T-helper 2 cell (primary cell): ENCODE measurements at places on chromosomes 12 and 14.

DNA sequence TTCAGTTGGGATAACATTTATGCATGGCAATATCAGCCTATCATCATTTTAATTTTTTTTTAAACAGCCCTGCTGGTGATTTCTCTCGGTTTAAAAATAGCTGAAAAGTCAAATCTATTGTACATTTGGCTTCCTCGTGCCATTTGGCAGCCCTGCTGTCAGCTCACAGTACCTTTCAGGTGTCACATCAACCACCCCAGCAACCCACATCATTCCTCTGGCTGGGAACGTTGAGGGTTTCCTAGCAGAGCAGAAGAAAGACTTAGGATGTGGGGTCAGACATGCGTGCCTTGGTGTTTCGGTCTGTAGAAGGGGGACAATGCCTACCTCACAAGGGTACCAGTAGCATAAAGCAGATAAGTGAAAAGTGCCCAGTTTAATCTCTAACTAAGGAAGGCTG lies 15.8 kb downstream of the PEBP1 start:
- no peak for DNase-seq

GRCh38 chr12:473863-474577 lies 14.3 kb downstream of the B4GALNT3 start:
- DNase-seq: no peak

- no peak for DNase-seq
Observed at GRCh38 chr12:58897969-58898368, 22.3 kb downstream of the LRIG3 start.

DNA sequence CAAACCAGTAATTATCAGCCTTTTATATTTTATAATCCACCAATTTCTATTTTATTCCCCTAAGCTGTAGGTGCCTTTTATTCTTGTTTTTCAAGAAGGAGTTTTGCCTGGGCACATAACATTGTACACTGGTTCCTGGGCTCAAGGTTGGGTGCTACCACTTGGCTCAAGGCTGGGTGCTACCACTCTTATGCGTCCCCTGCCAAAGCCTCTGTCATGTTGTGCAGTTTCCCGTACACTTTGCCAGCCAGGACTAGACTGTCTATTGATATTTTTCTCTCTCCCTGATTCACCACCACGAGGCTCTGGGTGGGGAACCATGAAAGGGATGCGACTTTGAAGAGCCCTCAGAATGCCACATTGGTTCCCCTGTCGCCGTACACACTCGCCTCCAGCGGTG lies 52.5 kb upstream of the VASH1 start:
- DNase-seq: no peak

DNA sequence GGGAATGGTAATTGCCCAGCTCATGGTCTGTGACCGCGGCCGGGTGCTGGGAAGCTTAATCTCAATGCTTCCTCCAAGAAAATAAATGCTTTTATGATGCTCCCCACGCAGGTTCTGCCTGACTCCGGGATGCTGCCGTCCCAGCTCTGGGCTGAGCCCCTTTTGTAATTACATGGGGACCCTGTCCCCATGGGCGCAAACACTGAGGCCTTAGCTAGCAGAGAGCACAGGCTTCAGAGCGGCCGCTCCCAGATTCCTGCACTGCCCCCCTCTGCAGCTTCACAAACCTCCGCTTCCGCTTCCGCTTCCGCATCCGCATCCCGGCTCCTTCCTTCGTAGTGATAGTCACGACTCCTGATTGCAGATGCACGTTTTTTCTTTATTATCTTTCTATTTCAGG lies 129.5 kb downstream of the KIF26A start:
- DNase-seq: no peak

GRCh38 chr12:67625004-67625403 lies 23.5 kb upstream of the DYRK2 start:
- DNase-seq: no peak

DNA sequence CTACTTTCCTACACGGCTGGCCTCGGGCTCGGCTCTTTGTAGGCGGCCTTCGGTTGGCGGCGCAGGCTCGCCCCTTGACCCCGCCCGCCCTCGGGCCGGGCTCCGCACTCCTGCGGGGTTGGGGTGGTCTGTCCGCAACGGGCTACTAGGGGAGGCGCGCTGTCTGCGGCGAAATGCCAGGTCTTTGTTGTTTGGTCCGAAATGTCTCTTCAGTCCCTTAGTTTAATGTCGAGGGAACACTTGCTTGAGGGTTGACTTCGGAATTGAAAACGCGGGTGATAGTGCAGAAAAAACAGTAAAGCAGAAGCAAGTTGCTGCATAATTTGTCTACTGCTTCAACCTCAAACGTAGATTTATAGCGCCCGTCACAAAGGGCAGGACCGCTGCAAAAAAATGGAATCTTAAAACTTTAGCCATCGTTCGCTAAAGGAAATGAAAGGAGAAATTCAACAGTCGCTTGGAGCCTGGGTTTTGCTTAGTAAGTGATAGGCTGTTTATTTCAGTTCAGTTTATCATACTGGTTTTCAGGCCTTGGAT lies 390 bp downstream of the JKAMP start:
- DNase-seq: no peak

- DNase-seq: no peak
Observed at GRCh38 chr14:104218361-104219180, 80.2 kb downstream of the KIF26A start.

DNA sequence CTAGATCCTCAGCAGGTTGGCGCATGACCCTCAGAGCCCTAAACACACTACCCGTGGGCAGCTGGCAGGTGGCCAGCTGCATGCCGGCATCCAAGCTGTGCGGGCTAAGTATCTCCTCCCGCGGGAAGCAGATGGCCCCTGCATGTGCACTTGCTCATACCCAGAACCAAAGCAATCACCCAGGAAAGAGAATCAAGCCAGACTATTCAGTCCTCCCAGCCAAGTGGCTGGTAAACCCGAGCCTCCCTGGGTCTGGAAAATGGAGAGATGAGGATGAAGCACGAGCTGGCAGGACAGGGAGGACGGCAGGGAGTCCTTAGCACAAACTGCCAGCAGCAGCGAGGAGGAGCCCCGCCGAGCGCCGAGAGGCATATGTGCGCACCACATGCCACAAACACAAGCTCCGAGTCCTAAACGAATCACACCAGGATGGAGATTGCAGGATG lies 139.7 kb downstream of the RIMBP2 start:
- DNase-seq: no peak

DNA sequence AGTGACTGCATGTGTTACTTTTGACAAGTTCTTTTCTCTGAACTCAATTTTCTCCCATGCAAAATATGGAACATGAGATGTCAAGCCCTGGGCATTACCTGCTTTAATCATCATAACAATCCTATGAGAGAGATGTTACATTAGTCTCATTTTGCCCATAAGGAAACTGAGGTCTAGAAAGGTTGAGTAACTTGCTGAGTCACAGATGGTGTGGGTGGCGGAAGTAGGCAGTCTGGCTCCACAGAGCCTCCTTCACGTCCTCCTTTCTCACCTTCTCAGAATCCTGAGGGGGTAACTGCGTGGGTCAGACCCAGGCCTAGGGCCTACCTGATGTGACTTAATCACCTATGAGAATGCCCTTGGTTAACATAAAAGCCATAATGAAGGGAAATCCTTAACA lies 50.7 kb downstream of the TMTC1 start:
- DNase-seq: no peak

DNA sequence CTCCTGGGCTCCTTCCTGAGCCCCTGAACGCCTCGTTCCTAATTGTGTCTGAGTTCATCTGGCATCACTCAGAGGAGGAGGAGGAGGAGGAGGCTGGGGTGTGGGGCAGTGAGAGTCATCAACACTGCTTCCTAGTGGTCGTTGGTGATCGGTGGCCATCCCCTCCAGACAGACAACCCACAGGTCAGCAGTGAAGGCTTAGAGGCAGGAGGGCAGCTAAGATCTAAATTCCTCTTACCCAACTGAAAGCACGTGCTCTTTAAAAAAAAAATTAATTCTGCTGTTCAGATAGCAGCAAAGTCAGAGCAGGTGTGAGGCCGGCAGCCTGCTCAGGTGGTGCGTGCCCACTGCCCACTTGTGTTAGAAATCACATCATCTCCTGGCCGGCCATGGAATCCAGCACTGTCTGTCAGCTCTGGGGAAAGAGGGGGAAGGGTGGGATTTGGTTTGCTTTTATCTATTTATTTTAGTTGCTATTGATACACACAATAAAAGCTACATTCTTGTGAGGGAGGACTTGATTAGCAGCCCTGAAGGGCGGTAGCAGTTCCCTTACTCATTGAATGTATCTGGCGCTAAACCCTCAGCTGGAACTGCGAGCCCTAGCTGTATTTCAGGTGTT lies 46.6 kb downstream of the PPP2R5C start:
- DNase-seq: no peak

GRCh38 chr12:99388671-99389195 lies 258.8 kb upstream of the GARIN6 start:
- DNase-seq: no peak

DNA sequence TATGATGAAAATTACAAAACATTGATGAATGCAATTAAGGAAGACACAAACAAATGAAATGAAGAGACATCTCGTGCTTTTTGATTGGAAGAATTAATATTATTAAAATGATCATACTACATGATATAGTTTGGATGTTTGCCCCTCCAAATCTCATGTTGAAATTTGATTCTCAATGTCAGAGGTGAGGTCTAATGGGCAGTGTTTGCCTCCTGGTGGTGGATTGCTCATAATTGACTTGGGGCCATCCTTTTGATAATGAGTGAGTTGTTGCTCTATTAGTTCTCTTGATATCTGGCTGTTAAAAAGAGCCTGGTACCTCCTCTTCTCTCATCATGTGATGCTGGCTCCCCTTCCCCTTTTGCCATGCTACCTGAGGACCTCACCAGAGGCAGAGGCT lies 56.7 kb downstream of the CD163L1 start:
- no peak for DNase-seq

DNA sequence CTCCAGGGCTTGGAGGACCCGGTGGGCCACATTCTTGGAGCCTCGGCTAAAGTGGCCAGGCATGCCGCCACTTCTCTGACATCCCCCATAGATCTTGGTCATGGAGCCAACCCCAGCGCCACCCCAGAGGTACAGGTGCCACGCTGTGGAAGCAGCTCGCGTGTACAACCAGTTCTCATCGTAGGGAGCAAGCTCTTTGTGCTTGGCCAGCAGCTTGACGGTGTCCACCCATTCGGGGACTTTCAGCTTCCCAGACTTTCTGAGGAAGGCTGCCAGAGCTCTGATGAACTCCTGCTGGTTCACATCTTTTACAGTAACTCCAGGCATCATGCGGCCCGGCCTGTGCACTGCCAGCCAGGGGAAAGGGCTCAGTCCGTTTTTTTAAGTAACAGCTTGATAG lies 29.3 kb upstream of the EAPP start:
- no peak for DNase-seq

DNA sequence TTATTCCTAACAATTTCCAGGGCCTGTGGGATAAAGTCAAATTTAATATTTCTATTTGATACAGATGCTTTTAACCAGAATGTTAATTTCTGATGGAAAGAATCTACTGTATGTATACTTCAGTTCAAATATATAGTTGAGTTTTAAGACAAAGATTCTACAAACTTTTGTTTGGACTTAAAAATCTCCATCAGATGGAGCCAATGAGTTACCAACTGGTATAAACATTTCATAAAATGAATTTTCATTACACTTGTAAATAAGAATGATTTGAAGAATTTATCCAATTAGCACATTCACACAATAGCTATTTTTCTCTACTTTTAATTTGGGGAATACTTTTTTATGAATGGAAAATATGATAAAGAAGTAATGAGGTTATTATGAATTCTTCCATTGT lies 425.2 kb upstream of the MIS18BP1 start:
- DNase-seq: no peak

DNA sequence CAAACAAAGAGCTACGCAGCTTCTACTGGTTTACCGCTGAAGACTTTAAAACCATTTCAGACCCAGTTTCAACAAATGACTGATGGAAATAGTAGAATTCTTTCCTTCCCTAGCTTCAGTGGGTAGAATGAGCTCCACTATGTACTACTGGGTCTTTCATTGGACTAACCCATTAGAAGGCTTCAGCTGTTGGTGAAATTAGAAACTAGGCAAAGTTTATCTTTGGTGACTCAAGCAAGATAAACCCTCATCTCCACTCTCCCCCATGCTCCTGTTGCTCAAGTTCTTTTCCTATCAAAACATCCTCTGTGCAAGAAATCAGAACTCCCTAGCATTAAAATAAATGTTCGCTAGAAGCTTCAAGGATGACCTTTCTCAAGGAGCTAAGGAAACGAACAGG lies 159.2 kb downstream of the PAWR start:
- no peak for DNase-seq

GRCh38 chr12:51326698-51327439 lies 2.9 kb upstream of the BIN2 start:
- DNase-seq: no peak

DNA sequence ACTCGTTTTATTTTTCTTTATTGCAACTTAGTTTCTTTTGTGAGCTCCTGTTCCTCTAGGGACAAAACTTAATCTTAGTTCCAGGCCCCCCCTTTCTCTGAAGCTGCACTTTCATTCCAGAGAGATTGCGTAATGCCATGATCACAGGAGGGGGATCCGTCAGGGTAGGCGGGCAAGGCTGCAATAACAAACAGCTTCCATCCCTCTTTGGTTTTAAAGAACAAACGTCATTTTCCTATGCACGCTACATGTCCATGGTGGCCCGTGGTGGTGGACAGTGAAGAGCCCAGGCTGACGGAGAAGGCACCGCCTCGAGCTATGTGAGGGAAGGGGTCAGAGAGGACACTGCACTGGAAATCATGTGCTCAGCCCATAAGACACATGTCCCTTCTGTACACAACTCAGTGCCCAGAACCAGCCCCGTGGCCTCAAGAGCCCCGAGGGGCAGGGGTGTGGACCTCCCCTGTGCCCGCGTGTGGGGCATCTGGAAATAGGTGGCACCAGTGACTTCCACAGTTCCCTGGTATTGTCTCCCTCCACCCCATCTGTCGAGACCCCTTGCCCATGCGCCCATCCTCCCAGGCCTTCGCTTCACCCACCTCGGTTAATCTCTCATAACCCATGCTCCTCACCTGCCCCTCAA lies 161.4 kb downstream of the ADGRD1 start:
- no peak for DNase-seq

DNA sequence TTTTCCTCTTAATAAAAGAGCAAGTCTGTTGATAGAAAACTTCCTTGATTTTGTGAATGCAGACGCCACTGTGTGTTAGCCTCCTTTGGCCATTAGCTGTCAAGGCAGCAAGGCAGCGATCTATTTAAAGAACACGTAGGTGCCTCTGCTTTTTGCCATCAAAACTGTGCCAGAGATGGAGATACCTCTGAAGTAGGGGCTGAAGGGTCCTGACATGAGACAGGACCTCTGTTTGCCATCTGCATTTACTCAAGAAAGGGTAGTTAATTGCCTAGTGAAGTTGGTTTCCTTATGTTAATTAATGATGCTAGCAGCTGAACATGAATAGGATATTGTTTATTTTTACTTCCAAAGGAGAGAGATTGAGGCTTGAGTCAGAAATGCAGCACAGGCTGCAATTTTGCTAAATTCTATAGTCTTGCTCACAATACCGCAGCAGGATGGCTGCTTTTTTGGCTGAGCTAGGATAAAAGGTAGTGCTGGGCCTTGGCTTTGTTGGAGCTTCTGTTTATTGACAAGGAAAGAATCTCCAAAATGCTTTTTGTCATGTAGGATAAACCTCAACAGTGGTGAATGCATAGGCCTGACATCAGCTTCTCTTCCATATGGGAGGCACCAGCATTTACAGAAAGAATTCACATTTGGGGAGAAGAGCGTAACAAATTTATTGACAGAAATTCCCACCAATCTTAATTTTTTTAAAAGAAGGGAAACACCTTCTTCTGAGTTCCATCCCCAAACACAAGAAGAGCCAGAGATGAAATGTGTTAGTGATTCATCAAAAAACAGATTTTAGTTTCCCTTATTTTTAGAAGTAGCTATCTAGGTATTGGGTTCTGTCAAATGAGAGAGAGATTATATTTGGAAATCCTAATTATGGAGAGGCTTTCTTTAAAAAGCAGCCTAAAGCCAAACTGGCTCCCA lies 13.9 kb upstream of the RPH3A start:
- no peak for DNase-seq

- no peak for DNase-seq
Observed at GRCh38 chr14:22807432-22808087, 7.7 kb downstream of the SLC7A7 start.
